ENCODE measurements at places on chromosomes 5 and 9.

DNA sequence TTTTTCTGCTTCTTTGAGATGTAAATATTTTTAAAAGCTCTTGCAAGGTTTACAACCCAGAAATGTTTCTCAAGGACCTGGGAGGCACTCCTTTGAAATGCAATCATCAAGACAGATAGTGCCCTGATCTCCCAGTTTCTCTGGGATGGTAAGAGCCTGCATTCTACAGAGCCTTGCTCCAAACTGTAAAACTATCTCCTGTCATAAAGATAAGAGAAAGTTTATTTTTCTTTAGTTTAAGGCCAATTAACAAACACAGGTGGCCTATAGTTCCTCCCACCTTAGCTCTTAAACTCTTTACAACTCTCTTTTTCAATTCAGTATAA is 1231.1 kb upstream of the NUDT12 start:
- DNase-seq: no peak

- DNase-seq: no peak
Measured at GRCh38 chr9:111069183-111069582, 30.9 kb upstream of the LPAR1 start.

DNA sequence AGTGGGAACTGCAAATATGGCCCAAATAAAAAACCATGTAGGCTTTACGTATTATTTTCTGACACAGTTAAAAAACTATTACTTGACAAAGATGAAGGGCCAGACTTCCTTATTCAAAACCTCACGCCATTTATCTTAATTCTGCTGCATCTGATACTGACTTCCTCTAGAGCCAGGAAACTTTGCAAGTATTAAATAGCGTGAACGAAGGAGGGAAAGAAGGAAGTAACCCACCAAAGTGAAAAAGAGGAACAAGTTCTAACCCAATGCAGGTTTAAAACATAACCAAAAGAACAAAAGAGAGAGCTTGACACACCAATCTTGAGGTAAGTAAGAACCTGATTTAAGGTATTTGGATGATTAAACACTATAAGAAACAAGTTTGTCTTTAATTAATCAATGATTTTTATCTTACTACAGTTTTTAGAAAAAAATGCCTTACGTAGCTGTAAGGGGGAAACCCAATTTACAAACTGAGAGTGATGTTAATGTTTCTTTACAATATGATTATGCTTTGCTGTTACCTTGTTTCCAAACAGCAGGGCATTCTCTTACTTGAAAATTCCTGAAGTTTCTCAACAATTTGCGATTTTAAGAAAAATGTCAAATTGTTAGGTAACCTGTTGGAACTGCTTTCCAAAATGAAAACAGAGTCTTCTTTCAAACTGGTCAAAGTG is at the start of gene GAPT:
Gene GAPT, plus strand, starts transcription at position 220 of the 677 bp plus-strand sequence. CDS start 3,102 bp downstream, outside the sequence.
- no peak for DNase-seq

- DNase-seq: peak; percentile 60
Measured at GRCh38 chr9:28121366-28121765, 548.1 kb upstream of the C9orf72 start.

DNA sequence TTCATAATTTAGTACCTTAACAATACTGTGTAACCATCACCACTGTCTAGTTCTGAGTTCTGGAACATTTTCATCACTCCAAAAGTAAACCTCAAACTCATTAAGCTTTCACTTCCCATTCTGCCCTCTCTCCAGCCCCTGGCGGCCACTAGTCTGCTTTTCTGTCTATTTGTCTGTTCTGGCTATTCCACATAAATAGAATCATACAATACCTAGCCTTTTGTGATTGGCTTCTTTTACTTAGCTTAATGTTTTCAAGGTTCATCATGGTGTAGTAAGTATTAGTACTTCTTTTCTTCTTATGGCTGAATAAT is 138.7 kb downstream of the RAPGEF6 start:
- DNase-seq: no peak

DNA sequence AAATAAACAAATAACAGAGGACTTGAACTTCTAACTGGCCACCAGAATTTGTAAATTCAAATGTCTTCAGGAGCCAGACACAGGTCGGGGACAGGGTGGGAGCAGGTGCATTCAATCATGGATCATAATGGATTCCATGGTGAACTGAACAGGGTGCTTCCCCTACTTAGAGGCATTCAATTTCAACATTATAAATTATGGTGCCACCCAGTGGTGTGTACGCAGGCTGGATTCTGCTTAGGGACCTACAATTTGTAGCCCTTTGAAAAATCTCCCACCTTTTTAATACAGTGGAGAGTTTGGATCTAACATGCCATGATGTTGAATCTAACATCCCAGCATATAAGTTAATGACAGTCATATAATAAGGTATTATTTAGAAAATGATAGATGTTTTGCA is 22.3 kb downstream of the KLF9 start:
- no peak for DNase-seq

DNA sequence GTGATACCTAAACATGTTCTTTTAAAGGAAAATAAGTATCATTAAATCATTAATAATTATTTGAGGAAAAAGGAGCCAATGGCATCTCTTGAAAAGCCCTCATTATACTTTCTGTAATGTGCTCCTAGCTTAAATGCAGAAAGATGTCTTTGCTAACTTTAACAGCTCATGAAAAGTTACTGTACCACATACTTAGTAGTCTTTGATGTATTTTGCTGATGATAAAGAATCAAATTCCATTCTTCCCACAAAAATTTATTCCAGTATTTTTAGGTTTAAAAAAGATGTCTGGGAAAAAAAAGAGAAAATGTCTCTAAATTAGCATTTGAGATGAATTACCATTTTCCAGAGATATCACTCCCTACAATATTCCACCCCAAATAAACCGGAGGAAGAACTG is 112.5 kb downstream of the PPP2R2B start:
- DNase-seq: no peak

All from NCI-H748 treated with DMSO at 0.1 percent for 48 hours (cell line).